IPS DF 6.9 (cell line): ENCODE measurements at places on chromosomes 1 and 21.

GRCh38 chr1:6521536-6521935 lies 30.1 kb upstream of the PLEKHG5 start:
- no peak for DNase-seq

- no peak for DNase-seq
Observed at GRCh38 chr1:101198842-101199636, 37.8 kb upstream of the S1PR1 start.

GRCh38 chr1:3070644-3071564 lies 1.9 kb downstream of the PRDM16 start:
- DNase-seq: no peak

DNA sequence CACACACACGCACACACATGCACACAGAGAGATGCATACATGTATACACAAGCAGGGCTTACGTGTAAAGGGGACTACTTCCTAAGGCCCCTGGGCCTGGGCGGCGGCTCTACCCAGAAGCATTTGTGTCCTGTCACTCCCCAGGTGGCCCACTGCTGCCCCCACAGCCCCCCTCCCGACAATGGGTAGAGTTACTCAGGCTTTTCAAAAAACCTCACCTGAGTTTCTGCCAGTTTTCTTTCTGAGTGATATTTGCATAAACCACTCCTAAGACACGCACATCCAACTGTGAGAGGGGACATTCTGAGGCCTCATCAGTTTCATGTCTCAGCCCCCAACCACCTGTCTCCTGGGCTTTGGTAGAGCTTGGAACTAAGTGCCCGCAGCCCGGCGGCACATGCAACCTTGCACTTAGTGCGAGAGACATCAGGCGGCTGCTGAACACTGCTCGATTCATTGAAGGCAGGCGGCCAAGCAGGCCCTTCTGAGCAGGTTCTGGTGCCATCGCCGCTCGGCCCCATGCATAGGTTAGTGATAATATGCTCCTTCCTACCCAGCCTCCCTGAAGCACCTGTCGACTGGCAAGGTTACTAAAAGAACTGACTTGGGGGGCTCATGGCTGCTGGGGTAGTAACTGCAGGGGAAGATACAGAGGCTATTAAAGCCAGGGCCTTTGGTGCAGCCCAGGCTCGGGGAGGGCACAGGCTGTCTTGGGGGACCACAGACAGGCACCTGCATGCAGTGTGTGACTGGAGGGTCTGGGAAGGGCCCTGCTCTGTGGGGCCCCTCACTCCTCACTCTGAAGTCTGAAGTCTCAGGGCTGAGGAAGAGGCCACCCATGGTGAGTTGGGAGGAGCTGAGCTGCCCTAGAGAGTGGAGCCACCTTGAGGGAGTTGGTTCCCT lies 364.2 kb upstream of the VAMP3 start:
- no peak for DNase-seq

DNA sequence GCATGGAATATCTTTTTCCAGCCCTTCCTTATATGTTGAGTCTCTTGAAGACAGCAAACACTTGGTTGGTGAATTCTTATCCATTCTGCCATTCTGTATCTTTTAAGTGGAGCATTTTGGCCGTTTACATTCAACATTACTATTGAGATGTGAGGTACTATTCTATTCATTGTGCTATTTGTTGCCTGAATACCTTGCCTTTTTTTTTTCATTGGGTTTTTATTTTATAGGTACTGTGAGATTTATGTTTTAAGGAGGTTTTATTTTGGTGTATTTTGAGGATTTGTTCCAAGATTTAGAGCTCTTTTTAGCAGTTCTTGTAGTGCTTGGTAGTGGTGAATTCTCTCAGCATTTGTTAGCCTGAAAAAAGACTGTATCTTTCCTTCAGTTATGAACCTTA lies 60.6 kb upstream of the ASPM start:
- DNase-seq: no peak

- DNase-seq: no peak
Observed at GRCh38 chr1:43305461-43305860, 4.7 kb downstream of the TIE1 start.
